OCI-LY7 (cell line): ENCODE measurements at places on chromosomes 4 and X. TPM values are rescaled to one million over a fixed set of nuclear protein-coding genes. Genes with fewer than 3 reads are reported as not detected.

GRCh38 chr4:187183826-187184225 is 460.2 kb upstream of the FAT1 start:
- DNase-seq: no peak

Gene L1CAM
- total RNA-seq: not detected in 2 replicates

GRCh38 chr4:5854929-5855328 is 38.0 kb downstream of the CRMP1 start:
- no peak for DNase-seq

DNA sequence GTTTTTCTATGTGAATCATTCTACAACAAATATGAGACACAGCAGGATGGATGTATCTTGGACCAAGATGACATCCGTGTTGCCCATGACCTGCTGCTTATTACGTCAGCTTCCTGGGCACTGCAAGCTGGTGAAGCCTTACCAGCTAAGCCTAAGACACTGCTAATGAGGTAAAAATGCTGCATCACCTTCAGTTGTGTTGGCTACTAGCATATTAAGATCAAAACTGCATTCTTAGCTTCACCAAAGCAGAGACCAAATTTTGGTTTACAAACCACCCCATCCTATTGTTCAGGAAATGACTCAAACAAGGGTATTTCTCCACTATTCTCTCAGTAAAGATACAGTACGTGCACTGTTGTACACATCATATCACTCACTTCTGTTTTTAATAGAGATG is 50.3 kb downstream of the MAML3 start:
- peak; percentile 18 for DNase-seq

DNA sequence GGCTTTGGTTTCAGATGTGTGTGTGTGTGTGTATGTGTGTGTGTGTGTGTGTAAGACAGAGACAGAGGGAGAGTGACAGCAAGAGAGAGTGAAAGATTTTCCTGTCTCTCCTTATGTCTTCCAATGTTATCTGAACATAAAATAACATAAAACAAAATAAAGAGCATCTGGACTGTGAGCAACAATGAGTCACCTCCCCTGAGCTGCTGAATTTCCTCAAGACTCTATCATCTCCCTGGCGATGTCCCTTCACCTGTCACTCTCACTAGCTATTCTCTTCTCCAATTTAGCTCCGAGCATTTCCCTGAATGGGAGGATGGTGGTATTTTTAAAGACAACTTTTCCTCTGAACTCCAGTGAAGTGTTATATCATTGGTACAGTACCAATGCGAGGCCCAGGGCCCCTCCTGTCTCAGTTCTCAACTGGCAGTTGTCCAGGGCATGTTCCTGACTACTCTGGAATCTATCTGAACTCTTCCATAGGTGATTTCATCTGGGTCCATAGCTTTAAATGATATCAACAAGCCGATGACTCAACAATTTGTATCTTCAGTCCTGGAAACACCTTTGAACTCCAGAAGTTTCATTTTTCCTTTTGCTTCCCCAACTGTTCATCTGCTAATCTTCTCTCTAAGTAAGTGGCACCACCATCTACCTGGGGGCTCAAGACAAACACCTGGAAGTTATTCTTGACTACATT is 195.0 kb upstream of the CLNK start:
- DNase-seq: no peak

Gene MGARP
- total RNA-seq: 0.28 TPM in 1 of 2 replicates, not detected in the other
